ENCODE measurements at places on chromosomes 7 and 10.

GRCh38 chr10:19333631-19334030, 285.0 kb downstream of the MALRD1 start:
- DNase-seq = no peak

- no peak for DNase-seq
Observed at GRCh38 chr10:117476281-117476680, 66.3 kb upstream of the EMX2 start.

DNA sequence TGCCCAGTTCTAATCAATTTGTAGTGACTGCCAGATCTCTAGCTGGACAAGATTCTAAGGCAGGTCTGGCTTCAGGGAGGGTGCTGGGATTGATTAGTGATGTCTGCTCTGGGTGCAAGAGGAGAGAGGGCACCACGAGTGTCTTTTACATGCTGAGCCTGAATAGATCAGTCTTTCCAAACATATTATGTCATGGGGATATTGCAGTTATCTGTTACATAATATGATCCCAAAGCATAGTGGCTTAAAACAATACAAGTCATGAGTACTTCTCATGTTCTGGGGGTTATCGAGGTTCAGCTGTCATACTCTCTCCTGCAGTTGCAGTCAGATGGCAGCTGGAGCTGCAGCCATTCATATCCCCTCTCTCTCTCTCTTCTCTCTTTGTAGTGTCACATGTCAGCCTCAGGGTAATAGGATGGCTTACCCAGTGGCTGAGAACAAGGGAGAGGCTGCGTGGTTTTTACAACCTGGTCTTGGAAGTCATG, 26.0 kb downstream of the SLC29A3 start:
- peak; percentile 89 for DNase-seq

DNA sequence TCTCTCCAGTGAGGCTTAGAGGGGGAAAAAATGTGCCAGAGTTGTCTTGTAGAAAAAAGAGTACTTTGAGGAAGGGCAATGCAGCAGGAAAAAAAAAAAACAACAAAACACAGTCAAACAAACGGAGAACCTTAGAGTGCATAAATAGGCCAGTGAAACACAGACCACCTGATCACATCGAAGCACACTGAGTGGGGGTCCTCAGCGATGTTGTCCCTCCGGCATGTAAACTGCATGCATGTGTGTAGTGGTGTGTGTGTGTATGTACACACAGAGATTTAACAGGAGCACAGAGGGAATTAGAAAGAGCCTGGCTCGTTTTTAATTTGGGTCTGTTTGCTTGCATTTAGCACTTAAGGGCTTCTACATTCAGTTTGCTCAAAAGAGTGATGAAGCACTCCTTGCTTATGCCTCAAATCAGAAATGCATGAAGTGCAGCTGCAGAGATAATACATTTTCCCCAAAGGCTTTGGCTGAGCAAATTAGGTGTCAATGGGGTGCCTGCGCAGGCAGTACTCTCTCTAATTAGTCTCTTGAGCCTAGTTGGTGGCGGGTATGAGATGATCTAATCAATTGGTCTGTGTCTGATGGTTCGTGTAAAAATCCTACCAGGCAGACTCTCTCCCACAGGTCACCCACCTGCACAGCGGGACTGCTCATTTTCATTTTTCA, 62.7 kb upstream of the FZD1 start:
- no peak for DNase-seq

DNA sequence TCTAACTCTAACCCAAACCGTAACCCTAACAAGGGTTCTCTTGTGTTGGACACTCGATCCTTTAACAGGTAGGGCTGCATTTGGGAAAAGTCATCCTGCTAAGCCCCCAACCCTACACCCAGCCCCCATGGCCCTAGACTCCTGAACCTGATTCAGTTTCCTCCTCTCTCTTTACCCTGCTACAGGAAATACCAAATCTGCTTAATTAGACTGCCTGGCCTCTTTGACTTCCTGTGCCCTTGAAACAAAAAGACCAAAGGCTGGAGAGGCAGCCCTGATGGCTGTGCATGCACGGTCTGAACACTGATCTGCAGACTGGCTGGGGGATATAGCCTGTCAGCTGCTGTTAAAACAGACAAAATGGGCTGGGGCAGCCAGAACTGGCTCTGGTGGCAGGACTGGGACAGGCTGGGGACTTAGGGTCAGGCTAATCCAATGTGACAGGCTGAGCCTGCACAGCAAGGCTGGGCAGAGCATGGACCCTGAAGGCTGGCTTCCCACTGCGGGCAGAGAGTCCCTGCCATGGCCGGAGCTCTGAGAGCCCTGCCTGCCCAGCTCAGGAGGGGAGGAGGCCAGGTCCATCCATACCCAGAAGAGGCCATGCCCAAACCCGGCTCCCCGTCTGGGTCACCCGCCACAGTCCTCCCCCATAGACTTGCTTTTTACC, 51.0 kb upstream of the MSMB start:
- DNase-seq = no peak

DNA sequence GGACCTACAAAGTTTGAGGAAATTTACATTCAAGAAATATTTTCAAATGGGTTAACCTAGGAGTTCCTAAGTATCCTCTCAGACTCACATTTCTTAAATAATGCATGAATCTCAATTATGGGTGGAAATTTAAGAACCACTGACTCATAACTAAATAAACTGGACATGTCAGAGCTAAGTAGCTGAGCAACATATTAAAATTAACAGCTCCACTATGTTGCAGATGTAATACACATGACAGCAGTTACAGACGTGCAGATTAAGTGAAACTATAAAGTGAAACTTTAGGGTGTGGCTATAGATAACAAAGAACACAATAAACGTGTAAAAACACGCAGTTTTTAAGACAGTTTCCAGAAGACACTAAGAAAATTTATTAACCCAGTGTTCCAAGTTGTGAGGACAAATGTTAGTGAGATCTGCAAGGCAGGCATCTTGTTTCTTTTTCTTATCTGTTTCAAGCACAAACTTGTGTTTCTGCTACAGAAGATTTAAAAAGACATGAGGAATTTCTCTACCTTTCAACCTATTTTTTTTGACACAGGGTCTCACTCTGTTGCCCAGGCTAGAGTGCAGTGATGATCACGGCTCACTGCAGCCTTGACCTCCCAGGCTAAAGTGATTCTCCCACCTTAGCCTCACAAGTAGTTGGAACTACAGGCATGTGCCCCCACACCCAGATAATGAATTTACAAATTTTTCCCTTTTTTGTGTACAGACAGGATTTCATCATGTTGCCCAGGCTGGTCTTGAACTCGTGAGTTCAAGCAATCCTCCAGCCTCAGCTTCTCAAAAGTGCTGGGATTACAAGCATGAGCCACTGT, 25.3 kb downstream of the DNMBP start:
- peak; percentile 38 for DNase-seq

- DNase-seq = no peak
Observed at GRCh38 chr10:11898372-11899066, 75.4 kb downstream of the PROSER2 start.

- DNase-seq = no peak
Observed at GRCh38 chr10:70679498-70679897, 7.2 kb downstream of the ADAMTS14 start.

- DNase-seq = no peak
Observed at GRCh38 chr7:42262964-42263363, 26.0 kb upstream of the GLI3 start.

GRCh38 chr7:106480161-106480579, 180.8 kb downstream of the CCDC71L start:
- DNase-seq = no peak

GRCh38 chr7:12299367-12299766, 88.3 kb downstream of the TMEM106B start:
- no peak for DNase-seq

DNA sequence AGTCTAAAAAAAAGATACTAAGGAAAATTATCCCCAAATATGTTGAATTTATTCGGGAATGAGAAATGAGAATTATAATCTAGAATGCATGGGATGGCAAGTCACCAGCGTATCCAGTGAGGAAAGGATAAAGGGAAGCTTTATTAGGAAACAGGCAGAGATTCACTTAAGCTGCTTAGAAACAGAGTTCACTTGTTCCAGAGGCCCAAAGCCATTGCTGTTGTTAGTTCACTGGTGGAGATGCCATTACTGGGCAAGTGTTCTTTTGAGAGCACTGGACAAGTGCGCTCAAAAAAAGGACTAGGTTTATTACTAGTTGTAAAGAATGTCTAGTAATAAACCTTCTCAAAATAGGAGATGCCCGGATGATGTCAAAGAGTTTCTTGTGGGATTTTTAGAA, 51.2 kb downstream of the MICU1 start:
- DNase-seq = no peak

DNA sequence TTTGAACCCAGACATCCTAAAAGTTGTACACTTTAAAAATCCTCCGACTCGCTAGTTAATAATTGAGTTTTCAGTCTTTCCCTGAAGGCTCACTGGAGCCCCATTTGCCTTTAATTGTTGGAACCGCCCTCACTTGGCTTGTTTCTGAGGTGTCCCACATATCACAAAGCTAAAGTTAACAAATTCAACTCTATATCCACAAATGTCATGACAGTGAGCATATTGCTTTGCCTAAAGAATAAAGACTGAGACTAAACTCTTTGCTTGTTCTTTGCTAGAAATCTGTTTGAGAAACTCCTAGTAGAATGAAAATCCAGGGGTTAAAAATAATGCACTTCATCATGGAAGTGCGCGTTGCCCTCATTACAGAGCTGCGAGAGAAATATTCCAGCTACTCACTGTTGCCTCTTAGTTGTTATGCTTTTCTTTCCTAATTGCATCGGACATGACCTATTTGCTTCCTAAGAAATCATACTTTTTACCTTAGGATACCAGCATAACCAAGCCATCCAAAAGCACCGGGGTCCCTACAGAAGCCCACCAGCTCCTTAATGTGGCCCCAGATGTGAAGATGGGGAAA, 752 bp downstream of the THSD7A start:
- no peak for DNase-seq

GRCh38 chr7:130127404-130127803, 57.1 kb downstream of the KLHDC10 start:
- DNase-seq = no peak

- DNase-seq = no peak
Observed at GRCh38 chr7:152537639-152538038, 101.8 kb upstream of the KMT2C start.

DNA sequence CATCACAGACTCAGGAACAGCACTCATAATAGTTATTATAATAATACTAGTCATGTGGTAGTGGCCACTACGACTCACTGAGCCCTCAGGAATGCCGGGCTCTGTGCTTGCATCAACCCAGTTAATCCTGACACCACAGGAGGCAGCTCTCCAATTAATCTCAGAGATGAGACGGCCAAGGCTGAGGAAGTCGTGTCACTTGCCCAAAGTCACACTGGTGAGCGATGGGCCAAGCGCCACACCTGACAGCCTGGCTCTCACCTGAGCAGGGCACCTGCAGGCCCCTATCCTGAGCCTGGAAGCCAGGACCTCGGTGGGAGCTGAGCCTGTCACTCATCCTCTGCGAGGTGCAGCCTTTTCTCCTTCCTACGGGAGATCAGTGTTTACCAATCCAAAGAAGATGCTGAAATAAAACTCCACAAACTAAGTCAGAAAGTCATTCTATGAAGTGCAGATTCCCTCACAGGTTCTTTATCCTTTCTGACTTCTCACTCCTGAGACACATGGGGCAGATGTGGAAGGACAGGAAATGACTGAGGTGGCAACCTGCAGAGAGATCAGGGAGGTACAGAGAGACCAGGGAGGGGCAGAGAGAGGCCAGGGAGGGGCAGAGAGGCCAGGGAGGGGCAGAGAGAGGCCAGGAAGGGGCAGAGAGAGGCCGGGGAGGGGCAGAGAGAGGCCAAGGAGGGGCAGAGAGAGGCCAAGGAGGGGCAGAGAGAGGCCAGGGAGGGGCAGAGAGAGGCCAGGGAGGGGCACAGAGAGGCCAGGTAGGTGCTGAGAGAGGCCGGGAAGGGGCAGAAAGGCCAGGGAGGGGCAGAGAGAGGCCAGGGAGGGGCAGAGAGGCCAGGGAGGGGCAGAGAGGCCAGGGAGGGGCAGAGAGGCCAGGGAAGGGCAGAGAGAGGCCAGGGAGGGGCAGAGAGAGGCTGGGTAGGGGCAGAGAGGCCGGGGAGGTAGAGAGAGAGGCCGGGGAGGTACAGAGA, 38.5 kb downstream of the VIPR2 start:
- DNase-seq = no peak

DNA sequence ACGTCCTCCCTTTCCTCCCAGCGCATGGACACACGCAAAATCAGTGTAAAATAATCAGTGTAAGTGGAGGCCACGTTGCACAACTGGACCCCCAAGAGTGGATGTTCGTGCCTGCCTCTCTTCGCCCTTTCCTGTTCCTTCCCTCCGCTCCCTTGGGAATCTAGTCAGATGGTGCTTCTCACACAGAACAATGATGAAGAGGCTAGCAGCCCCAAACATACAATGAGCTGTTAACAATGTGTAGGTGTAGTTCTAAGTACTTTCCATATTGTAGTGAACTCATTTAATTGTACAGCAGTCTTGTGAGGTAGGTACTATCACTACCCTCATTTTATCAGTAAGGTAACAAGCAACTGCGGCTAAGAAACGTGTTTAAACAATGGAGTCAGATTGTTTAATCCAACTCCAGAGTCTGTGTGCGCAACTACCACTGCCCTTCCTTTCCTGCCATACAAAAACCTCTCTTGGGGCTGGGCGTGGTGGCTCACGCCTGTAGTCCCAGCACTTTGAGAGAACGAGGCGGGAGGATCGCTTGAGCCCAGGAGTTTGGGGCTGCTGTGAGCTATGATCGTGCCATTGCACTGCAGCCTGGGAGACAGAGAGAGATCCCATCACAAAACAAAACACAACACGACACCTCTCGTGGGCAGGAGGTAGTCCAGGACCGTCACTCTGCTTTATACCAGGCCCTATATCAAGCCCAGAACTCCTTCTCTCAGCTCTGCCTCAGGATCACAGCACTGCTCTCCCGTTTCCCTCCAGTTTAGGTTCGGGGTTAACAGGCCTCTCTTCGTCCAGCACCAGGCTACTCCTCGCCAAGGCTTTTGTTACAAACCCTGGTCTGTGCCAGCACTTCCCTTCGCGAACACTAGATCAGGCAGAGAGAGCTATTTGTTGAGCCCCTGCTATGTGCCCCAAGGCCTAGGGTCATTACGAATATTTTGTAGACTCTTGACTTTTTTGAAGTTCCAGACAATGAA, 1.1 kb downstream of the FKBP9 start:
- DNase-seq = no peak

DNA sequence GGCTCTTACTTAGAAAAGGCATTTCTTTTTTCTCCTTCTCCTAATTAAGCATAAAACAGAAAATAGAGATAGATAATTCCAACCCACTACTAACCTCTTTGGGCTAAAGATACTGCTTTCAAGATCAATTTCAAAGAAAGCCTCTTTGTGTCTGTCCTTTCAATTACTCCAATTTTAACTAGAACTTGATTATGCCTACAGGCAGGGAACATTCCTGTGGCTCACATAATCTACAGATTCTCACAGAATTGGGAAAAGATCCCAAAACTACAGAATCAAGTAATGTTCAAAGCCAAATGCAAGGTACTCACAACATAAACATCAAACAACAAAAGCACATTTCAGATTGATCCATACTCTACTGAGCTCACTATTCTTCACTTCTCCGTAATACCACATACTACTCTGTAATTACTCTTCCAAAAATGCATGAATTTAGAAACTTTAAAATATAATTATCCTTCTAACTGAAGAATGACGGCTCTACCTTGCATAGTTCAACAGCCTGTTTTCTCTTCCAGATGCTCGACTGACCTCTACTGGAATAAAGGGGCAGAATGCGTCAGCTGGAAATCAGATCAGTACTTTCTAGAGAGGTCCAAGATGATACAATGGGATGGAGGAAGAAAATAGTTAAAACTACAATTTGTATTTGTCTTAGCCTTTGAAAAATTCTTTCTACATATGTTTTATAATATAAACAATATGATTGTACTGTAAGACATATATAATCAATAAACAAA, 3.9 kb downstream of the MTERF1 start:
- DNase-seq = no peak

- DNase-seq = no peak
Observed at GRCh38 chr10:7593063-7593462, 73.7 kb downstream of the ITIH5 start.

Data from inflammatory macrophage treated with lipopolysaccharide for 4 hours (primary cell).